ENCODE measurements at places on chromosomes 2 and 18. TPM values are rescaled to one million over a fixed set of nuclear protein-coding genes. Genes with fewer than 3 reads are reported as not detected.

Gene BABAM2
- 65.6 TPM for total RNA-seq

Gene FAP
- not detected for total RNA-seq

Gene SKOR2
- total RNA-seq: not detected

Gene CROCC2
- not detected for total RNA-seq

Gene PLGLB1
- total RNA-seq: 4.4 TPM

Gene ARHGAP15
- total RNA-seq: 41.3 TPM

- no peak for DNase-seq
- H3K4me3 ChIP-seq: no peak overlapping the region
- H3K27ac ChIP-seq: no peak overlapping the region
- no peaks in the 10 kb centered on the region for H3K4me1 ChIP-seq
These were observed 62.8 kb upstream of the RNF152 start for GRCh38 chr18:61955644-61956043.

DNA sequence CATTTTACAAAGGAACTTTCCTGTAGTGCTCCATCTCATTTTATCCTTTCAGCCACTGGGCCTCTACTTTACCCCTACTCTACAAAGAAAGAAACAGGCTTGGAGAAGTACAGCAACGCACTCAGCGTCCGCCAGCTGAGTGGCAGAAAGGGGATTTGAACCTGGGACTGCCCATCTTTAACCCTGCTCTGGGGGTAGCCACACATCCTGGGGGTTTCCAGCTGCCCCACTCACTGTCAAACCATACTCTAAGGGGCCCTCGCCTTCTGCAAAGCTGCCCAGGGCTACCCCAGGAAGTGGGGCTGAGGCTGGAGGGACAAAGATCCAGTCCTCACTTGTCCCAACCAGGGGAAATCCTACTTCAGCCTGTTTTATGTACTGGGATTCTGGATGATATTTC, 17.9 kb downstream of the HS1BP3 start:
- no peak for DNase-seq
- H3K4me1 ChIP-seq: no peaks in the 10 kb centered on the region
- no peak overlapping the region for H3K27ac ChIP-seq
- H3K36me3 ChIP-seq: no peaks in the 10 kb centered on the region

- H3K27me3 ChIP-seq: no peaks in the 10 kb centered on the region
- H3K4me3 ChIP-seq: no peak overlapping the region
- no peaks in the 10 kb centered on the region for H3K36me3 ChIP-seq
- no peaks in the 10 kb centered on the region for H3K4me1 ChIP-seq
- no peak overlapping the region for H3K27ac ChIP-seq
These were observed 36.5 kb downstream of the AP1S3 start for GRCh38 chr2:223800908-223801307.

- H3K4me3 ChIP-seq: no peak overlapping the region
- H3K27me3 ChIP-seq: no peaks in the 10 kb centered on the region
- no peak overlapping the region for H3K27ac ChIP-seq
- no peak for DNase-seq
These were observed 63.9 kb downstream of the NCAPH start for GRCh38 chr2:96399342-96400048.

- H3K27ac ChIP-seq: no peak overlapping the region
- DNase-seq: no peak
- H3K27me3 ChIP-seq: no peaks in the 10 kb centered on the region
- no peaks in the 10 kb centered on the region for H3K36me3 ChIP-seq
- peaks cover 19% of the 10 kb centered on the region for H3K4me1 ChIP-seq
- H3K4me3 ChIP-seq: no peak overlapping the region
These were observed 85.3 kb upstream of the RANBP2 start for GRCh38 chr2:108634011-108634410.

GRCh38 chr2:53646788-53647187, 120.8 kb upstream of the CHAC2 start:
- H3K36me3 ChIP-seq: no peaks in the 10 kb centered on the region
- no peak for DNase-seq
- no peaks in the 10 kb centered on the region for H3K4me1 ChIP-seq
- no peak overlapping the region for H3K4me3 ChIP-seq
- H3K27me3 ChIP-seq: no peaks in the 10 kb centered on the region

GRCh38 chr18:13658436-13659204, 67.7 kb downstream of the FAM210A start:
- no peaks in the 10 kb centered on the region for H3K27me3 ChIP-seq
- no peaks in the 10 kb centered on the region for H3K36me3 ChIP-seq
- no peak for DNase-seq
- H3K27ac ChIP-seq: no peak overlapping the region
- H3K4me3 ChIP-seq: no peak overlapping the region
- H3K4me1 ChIP-seq: no peaks in the 10 kb centered on the region

DNA sequence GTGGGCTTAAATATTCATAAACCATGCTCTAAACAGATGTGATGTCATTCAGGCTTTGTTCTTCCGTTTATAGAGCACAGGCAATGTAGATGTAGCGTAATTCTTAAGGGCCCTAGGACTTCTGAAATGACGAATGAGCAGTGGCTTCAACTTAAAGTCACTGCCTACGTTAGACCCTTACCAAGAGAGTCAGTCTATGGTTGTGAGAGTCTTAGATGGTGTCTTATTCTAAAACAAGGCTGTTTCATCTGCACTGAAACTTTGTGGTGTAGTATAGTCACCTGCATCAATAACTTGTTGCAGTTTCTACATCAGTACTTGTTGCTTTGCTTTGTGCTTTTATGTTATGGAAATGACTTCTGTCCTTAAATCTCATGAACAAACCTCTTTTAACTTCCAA, 56.0 kb downstream of the PIK3C3 start:
- H3K27me3 ChIP-seq: no peaks in the 10 kb centered on the region
- DNase-seq: no peak
- H3K4me3 ChIP-seq: no peak overlapping the region
- H3K4me1 ChIP-seq: no peaks in the 10 kb centered on the region
- H3K27ac ChIP-seq: no peak overlapping the region

- no peak overlapping the region for H3K4me3 ChIP-seq
- H3K27ac ChIP-seq: no peak overlapping the region
- H3K36me3 ChIP-seq: no peaks in the 10 kb centered on the region
- no peaks in the 10 kb centered on the region for H3K27me3 ChIP-seq
- H3K4me1 ChIP-seq: no peaks in the 10 kb centered on the region
These were observed 99.6 kb upstream of the DNMT3A start for GRCh38 chr2:25441353-25441752.

- H3K27ac ChIP-seq: no peak overlapping the region
- no peak for DNase-seq
- H3K4me1 ChIP-seq: no peaks in the 10 kb centered on the region
- no peaks in the 10 kb centered on the region for H3K36me3 ChIP-seq
- no peak overlapping the region for H3K4me3 ChIP-seq
These were observed 130.3 kb downstream of the ARHGAP28 start for GRCh38 chr18:6859676-6860422.

DNA sequence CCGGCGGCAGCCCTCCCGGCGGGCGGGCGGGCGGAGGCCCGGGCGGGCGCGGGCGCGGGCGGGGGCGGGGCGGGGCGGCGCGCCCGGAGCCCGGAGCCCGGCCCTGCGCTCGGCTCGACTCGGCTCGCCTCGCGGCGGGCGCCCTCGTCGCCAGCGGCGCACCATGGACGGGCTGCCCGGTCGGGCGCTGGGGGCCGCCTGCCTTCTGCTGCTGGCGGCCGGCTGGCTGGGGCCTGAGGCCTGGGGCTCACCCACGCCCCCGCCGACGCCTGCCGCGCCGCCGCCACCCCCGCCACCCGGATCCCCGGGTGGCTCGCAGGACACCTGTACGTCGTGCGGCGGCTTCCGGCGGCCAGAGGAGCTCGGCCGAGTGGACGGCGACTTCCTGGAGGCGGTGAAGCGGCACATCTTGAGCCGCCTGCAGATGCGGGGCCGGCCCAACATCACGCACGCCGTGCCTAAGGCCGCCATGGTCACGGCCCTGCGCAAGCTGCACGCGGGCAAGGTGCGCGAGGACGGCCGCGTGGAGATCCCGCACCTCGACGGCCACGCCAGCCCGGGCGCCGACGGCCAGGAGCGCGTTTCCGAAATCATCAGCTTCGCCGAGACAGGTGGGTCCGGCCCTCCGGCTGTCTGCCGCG, at the start of gene INHBB:
Gene INHBB (plus strand): TSS at position 111 of the 641 bp plus-strand sequence. CDS start 53 bp downstream, at position 164.
- H3K27me3 ChIP-seq: peaks cover 28% of the 10 kb centered on the region
- H3K36me3 ChIP-seq: no peaks in the 10 kb centered on the region
- no peak within 1 kb of the TSS for H3K4me3 ChIP-seq

DNA sequence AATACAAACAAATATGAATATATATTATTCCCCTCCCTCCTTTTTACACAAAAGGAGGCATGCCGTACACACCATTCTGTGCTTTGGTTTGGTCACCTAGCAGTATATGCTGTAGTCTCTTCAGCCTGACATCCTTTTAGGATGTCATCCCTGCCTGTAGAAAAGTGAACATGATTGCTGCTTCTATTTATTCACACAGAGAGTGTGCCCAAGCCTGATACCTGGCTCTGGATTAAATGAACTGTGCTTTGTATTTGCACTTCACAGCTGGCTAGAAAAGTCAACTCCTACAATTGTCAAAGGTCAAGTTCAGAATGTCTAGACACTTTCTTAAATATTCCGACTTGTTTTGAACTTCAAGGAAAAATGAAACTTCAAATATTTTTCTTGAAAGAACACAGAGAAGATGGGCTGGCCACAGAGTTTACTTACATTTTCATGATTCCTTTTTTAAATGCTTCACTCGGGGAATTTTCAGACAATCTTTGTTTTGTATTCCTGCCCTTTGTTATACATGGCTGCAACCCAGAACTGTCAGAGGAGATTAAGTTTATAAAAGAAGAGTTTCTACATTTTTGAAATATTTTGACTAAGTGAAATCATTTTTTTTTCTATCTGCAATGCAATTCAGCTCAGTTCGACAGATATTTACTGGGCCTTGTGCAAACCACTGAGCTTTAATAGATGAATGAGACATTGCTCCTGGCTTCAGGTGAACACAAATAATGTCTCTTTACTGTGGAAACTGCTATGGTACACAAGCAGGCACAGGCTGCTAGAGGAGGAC, 33.5 kb downstream of the DAPL1 start:
- no peak overlapping the region for H3K4me3 ChIP-seq
- no peaks in the 10 kb centered on the region for H3K4me1 ChIP-seq
- H3K27me3 ChIP-seq: no peaks in the 10 kb centered on the region
- H3K36me3 ChIP-seq: no peaks in the 10 kb centered on the region

- H3K4me1 ChIP-seq: peaks cover 10% of the 10 kb centered on the region
- H3K27me3 ChIP-seq: no peaks in the 10 kb centered on the region
- no peaks in the 10 kb centered on the region for H3K36me3 ChIP-seq
- H3K4me3 ChIP-seq: no peak overlapping the region
- no peak overlapping the region for H3K27ac ChIP-seq
- DNase-seq: no peak
These were observed 34.5 kb downstream of the PTPN2 start for GRCh38 chr18:12849548-12849947.

DNA sequence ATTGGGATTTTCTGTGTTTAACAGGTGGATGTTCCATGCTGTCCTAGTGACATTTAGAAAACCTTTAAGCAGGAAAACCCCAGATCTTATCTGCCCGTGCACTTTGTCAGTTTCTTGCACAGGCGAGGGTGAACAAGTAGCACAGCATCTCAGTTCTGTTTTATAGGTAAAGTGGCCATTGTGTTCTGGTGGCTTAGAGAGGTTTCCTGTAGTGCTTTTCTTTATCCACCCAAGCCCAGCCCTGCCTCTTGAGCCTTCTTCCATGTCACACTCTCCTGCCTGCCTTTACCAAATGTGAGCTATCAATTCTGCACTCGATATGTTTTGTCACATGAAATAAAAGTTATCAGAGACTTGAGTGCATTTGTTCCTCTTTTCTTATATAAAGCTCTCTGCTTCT, 135.3 kb upstream of the NOSTRIN start:
- H3K4me3 ChIP-seq: no peak overlapping the region
- no peaks in the 10 kb centered on the region for H3K27me3 ChIP-seq
- DNase-seq: no peak
- no peaks in the 10 kb centered on the region for H3K36me3 ChIP-seq
- peaks cover 8% of the 10 kb centered on the region for H3K4me1 ChIP-seq

DNA sequence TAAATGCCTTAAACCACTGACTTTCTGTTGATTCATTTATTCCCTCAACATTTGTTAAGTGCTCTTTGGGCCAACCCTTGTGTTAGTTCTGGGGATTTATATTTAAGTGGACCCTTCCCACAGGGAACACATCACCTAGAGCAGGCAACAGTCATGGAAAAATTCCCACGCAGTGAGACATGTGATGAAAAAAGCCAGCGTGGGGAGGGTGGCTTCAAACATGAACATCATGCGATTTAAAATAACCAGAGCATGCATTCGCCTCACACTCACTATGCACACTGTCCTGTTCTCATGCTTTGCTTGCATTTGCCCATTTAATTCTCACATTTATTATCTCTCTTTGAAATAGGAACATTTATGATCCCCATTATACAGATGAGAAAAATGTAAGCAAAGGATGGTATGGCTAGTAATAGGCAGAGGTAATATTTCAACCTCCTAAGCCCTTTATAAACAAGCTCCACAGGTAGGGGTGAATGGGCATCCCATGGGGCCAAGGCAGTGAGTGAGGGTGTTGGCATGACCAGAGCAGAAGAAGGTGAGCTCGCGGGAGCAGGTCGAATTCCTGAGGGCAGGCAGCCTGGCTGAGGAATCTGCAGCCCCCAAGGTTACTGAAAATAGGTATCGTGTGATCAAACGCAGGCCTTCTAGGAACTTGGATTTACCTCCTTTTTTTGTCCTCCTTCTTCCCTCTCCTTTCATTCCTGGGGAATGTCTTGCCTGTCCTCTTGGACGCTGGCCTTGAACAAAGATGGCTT, 297.8 kb downstream of the MYCN start:
- H3K36me3 ChIP-seq: no peaks in the 10 kb centered on the region

DNA sequence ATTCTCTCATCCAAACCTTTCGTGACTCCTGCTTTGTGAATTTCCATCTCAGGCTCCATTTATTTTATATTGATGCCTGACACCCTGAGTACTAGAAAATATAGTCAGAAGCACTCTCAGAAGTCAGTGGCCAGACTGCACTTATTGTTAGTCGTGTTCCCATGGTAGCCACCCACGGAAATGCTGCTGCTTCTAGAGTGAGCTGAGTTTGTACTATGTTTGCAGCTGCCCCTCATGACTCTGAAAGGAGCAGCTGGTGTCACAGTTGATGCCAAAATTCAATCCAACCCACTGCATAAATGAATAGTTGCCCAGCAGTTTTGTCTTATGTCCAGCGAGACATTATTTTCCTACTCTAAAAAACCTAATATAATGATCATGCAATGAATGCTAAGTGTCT, 265.2 kb upstream of the SPHKAP start:
- no peaks in the 10 kb centered on the region for H3K27me3 ChIP-seq
- no peaks in the 10 kb centered on the region for H3K36me3 ChIP-seq
- H3K4me3 ChIP-seq: no peak overlapping the region
- H3K4me1 ChIP-seq: no peaks in the 10 kb centered on the region
- no peak overlapping the region for H3K27ac ChIP-seq

DNA sequence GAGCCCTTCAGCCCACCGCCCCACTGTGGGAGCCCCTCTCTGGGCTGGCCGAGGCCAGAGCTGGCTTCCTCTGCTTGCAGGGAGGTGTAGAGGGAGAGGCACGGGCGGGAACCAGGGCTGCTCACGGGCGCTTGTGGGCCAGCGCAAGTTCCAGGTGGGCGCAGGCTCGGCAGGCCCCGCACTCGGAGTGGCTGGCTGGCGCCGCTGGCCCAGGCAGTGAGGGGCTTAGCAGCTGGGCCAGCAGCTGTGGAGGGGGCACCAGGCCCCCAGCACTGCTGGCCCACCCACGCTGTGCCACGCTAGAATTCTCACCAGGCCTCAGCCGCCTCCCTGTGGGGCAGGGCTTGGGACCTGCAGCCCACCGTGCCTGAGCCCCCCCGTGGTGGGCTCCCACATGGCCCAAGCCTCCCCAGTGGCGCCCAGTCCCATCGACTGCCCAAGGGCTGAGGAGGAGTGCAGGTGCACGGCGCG, 45.2 kb downstream of the SLC5A7 start:
- no peaks in the 10 kb centered on the region for H3K36me3 ChIP-seq
- H3K4me3 ChIP-seq: no peak overlapping the region
- H3K4me1 ChIP-seq: no peaks in the 10 kb centered on the region
- no peaks in the 10 kb centered on the region for H3K27me3 ChIP-seq
- no peak for DNase-seq
